ENCODE measurements at places on chromosomes 2 and 18.

GRCh38 chr2:60053791-60054190 lies 499.7 kb downstream of the BCL11A start:
- no peak for DNase-seq

DNA sequence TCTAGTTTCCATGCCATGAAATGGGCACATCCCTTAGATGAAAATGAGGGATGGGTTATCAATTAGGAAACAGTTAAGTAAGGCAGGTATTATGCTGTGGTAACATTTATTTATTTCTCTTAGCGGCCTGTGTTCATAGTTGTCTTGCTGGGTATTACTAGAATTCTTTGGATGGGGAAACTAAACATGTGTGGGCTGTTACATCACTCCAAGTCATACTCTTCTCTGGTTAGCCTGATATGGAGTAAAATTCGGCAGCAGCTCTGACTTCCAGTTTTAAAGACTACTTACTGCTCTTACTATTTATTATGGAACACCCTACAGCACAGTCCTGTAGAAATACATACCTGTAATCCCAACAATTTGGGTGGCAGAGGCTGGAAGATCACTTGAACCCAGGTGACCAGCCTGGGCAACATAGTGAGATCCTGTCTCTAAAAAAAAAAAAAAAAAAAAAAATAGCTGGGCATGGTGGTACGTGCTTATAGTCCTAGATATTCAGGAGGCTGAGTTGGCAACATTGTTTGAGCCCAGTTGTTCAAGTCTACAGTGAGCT lies 33.1 kb upstream of the RASGRP3 start:
- DNase-seq = no peak

DNA sequence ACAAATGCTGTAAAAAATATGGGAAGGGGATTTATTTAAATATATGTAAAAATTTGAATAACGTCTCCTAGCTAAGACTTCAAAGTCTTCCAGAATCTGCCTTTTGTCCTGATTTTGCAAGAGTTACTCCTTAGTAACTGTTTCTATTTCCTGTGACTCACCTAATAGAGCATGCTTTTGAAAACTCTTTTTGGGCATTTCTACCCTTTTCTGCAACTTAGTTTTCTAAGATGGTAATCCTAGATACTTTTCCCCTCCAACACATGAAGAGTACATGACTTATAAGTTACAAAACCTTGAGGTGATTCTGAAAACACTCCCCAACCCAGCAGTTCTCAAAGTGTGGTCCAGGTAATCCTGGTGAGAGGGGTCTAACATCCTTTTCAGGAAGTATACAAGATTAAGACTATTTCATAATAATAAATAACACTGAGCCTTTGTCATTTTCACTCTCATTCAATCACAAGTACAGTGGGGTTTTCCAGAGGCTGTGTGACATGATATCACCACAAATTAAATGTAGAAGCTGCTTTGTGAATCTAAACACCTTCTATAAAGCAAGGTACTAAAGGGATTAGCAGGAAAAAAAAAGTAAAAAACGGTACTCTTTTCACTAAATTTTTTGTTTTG lies 31.9 kb downstream of the PPP4R3B start:
- no peak for DNase-seq

DNA sequence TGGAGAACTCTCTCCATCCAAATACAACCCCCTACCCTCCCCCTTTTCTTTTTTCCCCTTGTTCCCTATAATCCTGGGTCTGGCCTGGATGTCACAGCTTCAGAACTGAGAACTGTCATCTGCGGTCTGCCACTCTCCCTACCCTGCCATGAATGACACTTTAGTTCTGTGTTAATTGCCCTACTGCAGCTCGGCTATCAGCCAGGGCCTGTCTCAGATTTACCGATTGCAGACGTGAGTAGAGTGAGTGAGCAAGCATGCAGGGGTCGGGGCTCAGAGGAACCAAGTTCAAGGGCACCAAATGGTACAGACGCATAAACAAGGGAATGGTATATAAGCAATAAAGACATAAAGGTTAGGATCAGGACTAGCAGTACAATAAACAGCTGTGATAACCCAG lies 967.8 kb downstream of the BCL11A start:
- no peak for DNase-seq

DNA sequence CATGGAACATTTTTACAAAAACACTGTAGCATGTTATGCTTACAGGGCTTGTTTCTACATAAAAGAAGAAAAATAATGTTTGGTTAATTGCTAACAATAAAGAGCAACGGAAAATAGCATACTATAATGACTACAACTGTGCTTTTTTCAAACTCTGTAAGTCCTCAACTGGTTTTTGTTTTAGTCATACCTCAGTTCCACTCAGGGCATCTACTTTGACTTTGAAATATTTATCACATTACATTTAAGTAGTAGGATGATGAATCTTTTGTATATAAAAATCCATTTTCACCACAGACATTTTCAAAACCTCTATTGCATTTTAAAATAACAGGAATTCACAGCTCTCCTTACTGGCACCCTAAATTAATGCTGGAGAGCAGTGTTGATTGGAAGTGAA lies 8.3 kb downstream of the SATB2 start:
- DNase-seq = no peak

DNA sequence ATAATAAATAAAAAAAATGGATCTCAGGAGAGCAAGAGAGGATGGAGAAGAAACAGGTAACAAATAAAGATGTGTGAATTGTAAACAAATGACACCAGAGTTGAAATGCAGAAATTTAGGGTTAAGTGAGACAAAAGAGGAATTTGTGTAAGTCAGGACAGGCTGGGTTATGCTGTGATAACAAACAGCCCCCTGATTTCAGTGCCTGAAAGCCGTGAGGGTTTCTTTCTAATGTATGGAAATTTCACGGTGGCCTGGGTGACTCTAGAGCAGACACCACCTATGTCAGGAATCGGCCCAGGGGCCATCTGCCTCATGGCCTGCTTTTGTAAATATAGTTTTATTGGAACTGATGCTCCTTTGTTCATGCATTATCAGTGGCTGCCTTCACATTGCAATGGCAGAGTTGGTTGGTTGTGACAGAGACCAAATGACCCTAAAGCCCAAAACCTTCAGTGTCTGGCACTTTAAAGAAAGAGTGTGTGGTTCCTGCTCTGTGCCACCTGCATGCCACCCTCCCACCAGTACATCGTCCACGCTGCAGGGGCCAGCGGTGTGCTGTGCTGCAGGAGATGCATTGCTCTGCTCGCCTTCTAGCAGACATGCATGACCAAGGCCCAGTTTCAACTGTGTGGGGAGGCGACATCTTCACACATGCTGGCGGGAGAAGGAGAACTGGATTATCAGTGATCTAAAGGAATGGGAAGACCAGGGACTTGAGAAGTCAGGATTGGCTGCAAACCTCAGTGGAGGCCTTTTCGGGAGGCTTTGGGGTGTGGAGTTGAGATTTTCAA lies 221.2 kb upstream of the APCDD1 start:
- no peak for DNase-seq

DNA sequence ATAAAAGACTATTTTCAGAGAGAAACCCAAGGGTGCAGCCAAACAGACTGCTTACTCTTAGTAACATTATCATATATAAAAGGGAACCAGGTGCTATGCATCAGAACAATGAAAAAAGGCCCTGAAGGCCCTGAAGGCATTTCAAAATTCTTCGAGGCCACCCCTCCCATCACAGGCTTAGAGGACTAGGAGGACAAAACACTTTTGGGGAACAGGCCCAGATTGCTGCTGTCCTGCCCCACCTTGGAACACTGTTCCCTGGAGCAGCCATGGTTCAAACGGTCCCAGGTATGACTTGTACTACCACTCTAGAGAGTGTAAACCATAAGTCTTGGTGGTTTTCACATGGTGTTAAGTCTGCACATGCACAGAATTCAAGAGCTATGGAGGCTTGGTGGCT lies 2183.1 kb upstream of the CELF4 start:
- DNase-seq = no peak

- DNase-seq = no peak
Observed at GRCh38 chr18:31258789-31259188, 59.2 kb upstream of the DSG1 start.

GRCh38 chr2:69147841-69148533 lies 135.0 kb downstream of the ANTXR1 start:
- no peak for DNase-seq

- DNase-seq = no peak
Observed at GRCh38 chr2:112137516-112138158, 548 bp upstream of the FBLN7 start.

DNA sequence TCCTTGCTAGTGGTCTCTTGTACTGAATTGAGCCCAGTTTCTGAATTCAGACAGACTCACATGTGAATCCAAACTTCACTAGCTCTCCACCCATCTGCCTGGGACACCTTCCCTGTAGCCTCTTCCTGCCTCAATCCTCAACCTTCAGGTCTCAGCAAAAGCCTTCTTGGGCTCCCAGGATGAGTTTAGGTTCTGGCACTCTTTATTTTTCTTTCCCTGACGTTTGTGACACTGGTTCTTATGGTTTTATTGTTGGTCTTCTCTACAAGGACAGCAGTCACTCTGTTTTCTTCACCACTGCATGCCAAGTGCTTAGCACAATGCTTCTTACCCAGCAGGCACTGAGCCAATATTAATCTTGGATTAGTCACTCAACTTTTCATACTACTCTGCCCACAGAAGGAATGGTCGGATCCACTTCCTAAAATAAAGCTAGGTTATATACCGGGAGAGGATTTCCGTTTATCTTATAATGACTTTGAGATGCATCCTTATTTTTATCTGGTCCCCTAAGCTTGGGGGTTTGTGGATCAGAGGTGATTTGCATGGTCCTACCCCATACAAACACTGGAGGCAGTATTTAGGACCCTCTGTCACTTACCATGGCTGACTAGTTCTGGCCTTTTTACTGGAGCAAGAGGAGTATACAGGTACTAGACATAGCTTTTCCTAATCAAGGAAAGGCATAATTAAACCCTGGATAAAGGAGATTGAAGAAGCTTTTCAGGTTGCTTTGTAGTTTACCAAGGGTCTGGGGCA lies 186.3 kb downstream of the MYCN start:
- no peak for DNase-seq

DNA sequence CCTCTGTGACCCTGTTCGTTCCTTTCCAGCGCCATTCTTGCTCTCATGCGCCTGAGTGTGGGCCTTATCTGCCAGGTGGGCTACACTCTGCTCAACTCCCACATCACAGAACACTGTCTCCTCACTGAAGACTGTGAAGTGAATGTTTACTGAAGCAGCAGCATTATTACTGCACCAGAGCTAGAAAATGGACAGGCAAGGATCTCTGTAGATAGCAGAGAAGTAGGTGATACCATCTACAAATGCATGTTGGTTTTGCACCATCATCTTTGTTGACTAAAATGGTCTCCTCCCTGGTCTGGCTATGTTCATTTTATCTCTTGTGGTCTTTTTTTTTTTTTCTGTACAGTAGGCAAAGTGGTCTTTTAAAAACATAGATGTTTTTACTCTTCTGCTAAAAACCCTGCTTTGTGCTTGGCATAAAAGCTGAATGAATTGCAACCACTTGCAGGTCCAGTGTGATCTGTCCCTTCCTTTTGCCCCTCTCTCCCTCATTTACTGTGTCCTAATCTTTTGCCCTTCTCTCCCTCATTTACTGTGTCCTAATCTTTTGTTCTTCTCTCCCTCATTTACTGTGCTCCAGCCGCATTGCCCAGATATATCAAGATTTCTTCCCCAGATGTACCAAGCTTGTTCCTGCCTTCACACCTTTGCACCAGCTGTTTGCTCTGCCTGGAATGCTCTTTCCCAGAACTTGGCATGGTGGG lies 35.4 kb downstream of the BABAM2 start:
- no peak for DNase-seq

DNA sequence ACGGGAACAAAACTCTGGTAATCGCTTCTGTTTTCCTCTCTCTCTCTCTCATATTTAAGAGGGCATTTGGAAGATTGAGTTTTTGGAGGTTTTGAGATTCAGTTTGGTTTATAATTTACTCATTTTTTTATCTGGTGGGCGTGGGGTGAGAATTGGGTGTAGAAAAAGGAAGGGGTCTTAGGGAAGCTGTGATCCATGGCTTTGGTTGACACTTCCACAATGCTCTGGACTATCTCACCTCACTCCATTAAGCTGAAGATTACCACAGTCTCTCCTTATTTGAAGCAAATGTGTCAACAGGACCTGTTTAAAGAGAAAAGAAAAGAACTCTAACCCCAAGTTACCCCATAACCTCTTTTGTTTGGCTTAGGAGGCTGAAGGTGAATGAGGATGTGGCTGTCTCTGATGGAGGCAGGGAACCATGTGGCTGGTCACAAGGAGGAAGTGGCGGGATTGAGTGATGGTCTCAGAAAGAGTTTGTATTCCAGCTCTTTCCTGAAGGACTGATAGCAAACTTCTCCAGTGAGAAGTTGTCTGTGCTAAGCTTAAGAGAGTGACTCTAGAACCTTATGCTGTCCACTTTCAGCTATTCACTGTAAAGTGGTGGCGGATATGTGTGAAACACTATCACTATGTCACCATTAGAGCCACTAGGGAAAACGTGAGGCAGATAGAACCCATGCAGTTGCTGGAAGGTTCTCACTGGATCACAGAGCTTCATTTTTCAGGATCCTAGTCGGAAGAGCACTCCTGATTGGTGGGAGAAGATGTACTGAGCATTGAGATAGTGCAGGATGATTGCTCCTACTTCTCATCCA lies 934 bp downstream of the ZNF804A start:
- no peak for DNase-seq

DNA sequence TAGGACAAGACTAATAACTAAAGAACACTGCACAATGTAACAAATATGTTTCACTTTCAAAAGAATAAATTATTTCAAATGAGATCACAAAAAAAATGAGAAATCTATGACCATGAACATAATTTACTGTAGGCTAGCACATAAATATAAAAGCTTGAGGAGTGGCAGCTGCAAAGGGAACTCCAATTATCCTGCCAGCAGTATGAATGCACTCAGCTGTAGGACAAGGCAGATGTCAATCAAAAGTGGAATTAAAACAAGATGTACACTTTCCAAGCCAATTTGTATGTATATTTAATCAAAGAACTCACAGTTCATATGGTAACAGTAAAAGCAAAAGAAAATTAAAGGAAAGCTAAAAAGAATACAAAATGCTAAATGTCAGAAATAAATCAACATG lies 76.6 kb upstream of the NCKAP5 start:
- no peak for DNase-seq

DNA sequence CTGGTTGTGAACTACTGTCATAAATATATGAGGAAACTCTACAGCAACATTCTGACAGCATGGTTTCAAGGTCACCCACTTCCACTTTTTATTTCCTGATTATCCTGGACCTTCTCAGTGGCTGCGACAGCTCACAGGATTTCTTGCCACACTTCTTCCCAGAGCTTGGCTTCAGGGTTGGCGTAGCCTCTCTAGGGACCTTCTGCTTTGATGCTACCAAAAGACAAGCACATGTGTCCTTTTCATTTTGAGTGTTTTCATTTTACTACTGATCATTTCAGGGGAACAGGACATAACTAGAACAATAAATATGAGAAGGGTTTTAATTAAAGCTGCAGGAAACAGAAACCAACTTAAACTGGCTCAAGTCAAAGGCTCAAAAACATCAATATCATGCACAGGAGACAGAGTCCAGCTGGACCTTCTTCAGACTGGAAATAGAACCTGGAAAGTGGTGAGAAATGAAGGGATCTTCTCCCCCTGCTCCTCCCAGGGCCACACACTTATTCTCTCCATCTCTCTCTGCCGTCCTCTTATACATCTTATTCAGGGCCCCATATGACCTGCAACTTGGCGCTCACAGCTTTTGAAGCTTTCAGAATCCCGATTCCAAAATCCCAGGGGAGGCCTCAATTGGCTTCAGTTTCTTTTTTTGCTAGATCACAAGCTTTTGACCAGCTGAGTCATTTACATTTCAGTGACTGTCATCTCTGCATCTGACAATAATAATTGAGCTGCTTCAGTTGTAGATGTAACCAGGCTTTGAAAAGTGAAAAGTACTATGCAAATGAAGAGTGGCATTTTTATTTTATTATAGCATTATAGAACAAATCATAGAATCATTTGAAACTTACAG lies 9.7 kb downstream of the VIT start:
- no peak for DNase-seq
